ENCODE measurements at places on chromosomes 4 and X.

DNA sequence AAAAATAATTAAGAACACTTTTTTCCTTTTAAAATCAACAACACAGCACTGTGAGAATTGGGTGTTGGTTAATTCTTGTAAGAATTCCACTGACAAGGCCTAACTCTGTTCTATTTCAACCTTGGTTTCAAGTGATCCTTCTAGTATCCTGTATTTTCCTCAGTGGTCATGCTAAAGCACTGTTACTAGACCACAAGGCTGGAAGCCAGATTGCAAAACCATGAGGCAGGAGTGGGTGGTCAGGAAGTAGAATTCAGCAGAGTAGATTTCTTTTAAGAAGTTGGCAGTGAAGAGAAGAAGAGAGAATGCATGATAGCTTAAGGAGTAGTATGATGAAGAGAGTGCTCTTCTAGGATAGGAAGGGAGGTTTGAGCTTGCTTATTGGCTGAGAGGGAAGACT lies 71.6 kb upstream of the LEF1 start:
- DNase-seq: no peak

GRCh38 chr4:83810428-83810827 lies 274.5 kb downstream of the GPAT3 start:
- no peak for DNase-seq

DNA sequence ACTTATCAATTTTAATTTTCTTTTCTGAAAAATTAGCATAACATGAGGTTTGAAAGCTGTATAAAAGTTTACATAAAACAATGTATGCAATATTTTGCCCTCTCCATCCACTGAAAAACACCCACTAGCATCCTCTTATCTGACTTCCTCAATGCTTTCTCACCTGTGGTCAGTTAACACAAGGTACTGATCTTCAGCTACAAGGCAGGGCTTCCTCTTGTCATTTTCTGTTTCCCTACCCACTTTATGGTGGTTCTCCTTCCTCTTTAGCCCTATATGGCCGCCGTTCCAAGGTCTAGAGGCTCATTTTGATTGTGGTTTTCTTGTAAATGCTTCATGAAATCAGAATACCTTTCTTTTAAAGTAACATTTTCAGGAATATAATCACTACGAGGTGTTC lies 618.6 kb upstream of the CPEB2 start:
- no peak for DNase-seq

- no peak for DNase-seq
These were observed 17.7 kb upstream of the PAQR3 start for GRCh38 chr4:78956975-78957374.

DNA sequence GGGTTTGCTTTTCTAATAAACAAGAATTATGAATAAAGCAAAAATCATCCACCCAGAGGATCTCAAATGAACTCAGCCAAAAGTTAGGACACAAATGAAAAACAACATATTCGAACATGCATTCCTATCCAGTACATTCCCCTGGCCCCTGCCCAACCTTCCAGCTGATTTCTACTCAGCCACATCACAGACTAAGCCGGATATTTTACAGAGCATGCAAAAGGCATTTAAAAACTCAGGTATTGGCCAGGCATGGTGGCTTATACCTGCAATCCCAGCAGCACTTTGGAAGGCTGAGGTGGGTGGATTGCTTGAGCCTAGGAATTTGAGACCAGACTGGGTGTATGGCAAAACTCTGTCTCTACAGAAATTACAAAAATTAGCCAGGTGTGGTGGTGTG lies 54.6 kb downstream of the RELL1 start:
- DNase-seq: no peak

- no peak for DNase-seq
These were observed 127.8 kb downstream of the SH3RF1 start for GRCh38 chr4:169142906-169143305.

DNA sequence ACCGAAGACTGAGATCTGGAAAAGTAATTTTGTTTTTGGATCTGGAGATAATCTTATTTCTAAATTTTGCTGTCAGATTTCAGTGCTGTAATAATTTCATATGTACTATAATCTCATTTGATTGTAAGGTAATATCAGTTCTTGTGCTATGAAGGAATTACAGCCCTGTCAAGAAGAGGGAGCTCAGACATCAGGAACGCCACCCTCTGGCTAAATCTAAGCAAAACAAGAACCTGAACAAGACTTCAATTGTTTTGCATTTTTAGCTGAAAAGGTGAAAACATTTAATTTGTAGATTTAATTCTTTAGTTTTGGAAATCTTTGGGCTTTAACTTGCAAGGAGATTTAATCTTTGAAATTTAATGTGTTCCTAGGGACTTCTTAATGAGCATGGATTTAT lies 525.4 kb upstream of the HS3ST1 start:
- DNase-seq: no peak

- no peak for DNase-seq
These were observed 56.0 kb downstream of the ZNF827 start for GRCh38 chr4:145882604-145883003.
